ENCODE measurements at places on chromosomes 16 and 17.

DNA sequence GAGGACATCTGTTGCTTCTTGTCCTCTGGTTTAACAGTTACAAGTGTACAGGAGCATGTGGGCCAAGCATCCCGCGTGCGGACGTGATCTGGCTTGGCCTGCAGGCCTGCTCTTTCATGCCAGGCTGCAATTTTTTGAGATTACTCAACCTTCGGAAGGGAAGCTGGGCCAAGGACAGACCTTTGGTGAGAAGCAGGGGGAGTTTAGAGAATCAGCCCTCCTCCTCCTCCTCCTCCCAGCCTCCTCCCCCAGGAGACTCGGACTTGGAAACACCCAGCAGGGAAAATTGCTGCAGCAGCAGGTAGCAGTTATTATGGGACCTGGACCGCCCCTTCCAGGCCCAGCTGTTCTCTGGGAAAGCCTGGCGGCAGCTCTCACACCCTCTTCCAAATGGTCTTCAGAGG is 5.1 kb upstream of the KLHL36 start:
- DNase-seq, result no peak

DNA sequence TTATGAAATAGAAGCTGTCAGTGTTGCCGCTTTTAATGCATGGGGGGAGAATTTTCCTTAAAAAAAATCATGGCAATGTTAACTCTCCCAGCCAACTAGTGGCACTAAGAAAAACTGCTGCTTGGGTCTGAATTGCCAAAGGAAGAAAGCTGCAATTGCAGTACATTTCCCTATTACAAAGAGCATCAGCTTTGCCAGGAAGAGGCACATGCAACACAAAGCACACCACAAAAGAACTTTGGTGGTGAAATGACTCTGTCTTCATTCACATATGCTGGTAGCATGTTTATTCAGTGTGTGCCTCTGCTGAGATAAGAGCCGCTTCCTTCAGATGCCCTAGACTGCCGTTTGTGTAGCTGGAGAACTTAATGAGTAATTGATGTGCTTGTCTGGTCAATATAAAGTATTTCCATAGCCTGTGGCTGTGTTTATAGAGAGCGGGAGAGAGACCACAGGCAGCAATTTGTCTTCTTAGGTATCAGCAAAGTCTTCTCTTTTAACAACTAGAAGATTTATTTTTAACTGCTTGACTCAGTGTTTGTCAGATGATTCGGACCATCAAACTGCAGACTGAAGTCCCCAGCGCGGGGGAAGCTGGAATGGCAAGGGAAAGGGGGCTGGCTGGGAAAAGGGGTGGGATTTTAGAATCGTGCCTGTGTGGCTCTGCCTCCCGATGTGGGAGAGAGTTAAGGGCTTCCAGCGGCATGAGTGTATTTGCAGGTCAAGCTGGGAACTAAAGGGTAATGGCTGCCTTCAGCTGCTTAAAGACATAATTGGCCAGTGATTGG is 115.1 kb downstream of the MRTFB start:
- no peak for DNase-seq

GRCh38 chr17:35488991-35489390 is 40.4 kb upstream of the SLFN13 start:
- no peak for DNase-seq

DNA sequence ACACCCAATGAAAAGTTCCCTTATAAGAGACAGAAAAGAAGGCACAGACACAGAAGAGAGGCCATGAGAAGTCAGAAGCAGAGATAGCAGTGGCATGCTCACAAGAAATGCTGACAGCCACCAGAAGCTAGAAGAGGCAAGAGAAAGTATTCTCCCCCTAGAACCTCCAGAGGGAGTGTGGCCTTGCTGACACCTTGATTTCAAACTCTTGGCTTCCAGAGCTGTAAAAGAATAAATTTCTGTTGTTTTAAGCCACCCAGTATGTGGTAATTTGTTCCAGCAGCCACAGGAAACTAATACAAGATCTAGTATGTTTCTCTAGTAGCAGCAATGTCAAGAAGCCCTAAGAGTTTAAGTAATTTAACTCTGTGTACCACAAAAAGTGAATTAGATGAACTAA is 87.2 kb upstream of the NOG start:
- DNase-seq, result no peak

DNA sequence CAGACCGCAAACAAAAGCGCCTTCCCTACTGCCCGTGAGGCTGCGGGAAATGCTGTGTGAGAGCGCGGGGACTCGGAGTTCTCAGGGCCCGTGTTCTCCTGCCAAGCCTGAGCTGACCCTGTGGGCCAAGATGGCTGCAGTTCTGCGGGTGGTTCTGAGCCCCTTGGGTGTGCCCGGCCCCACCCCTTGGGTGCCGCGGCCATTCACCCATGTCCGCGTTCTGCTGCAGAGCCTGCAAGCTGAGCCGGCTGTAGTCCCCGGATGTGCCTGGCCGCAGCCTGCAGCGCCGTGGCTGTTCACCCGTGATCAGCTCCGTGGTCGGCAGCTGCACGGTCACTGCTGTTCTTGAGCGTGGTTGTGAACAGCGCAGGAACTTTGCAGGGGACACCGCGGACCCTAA is 20.0 kb downstream of the ACSF3 start:
- no peak for DNase-seq

- no peak for DNase-seq
These were observed 6.1 kb upstream of the ABCC12 start for GRCh38 chr16:48161906-48162305.

Measured in CD4-positive, alpha-beta T cell treated with Interleukin-15 for 4 hours (primary cell).